ENCODE measurements at places on chromosomes 4 and X.

DNA sequence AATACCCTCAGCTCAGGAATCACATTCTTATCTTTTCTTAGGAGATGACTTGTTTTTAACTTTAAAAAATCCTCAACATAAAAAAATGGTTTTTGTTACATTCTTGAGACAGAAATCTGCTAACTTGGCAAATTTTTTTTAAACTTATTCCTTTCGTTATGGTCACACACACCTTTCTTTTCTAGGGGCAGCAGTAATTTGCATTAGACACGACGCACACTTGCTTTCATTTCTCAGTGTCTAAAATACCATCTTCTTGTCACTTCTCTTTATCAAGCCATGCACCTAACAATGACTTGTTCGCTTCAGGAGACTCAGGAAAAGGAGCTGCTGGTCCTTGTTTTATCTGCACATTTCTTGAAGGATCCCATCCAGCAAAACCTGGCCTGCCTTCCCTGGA, 112.6 kb upstream of the TBL1X start:
- no peak for DNase-seq

- DNase-seq = no peak
Observed at GRCh38 chr4:119093042-119093827, 42.4 kb upstream of the MYOZ2 start.

DNA sequence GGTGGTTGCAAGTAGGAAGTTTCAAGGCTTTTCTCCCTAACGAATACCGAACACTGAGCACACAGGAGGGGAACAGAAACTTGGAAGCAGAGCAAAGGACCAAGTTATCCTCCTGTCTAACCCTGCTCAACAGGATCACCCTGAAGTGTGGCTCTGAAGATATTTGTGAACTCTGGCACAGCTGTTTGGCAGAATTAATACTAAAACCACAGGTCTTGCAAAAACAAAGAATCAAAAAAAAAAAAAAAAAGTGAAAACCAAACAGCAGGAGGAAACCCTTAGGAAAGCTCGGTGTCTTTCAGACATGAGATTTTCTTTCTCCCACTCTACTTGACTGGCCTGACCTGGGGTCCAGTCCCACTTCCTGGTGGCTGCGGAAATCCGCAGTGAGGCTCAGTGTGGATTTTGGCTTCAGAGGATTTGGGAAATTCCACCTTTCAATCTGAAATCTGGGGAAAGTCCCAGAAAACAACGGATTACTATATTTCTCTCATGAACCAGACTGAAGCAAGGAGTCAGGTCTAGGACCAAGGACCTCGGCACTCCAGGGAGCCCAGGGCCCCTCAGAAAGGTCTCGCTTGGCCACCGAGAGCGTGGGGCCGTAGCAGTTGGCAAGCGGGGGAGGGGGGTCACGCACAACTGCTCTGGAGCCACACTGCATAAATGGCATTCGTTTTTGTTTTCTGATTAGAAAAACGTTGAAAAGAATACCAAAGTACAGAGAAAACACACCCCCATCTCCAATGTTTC, 867 bp downstream of the TIFA start:
- DNase-seq = peak; percentile 9

- DNase-seq = peak; percentile 86
Observed at GRCh38 chr4:168637872-168638756, 141.3 kb downstream of the PALLD start.

- DNase-seq = no peak
Observed at GRCh38 chr4:67546004-67546356, 677 bp upstream of the CENPC start.

GRCh38 chr4:149466446-149466845, 349.2 kb downstream of the IQCM start:
- no peak for DNase-seq

DNA sequence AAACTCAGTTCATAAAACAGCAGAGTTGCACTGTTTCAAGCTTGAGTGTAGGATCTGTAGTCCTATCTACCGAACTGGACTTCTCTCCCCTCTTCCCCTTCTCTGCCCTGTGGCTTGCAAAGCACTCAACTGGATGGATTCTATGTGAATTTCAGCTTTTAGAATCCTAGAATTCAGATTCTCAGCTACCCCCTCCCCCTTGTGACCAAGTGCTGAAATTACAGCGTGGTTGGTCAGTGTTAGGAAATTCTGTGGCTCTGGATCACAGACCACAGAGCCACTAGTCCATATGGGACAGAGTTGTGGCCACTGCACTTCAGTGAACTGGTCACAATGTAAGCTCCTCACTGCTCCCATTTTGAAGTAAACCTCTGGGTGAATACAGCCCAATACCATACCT, 64.6 kb upstream of the TRPC5 start:
- peak; percentile 8 for DNase-seq

GRCh38 chr4:4843635-4844291, 15.7 kb upstream of the MSX1 start:
- DNase-seq = no peak

DNA sequence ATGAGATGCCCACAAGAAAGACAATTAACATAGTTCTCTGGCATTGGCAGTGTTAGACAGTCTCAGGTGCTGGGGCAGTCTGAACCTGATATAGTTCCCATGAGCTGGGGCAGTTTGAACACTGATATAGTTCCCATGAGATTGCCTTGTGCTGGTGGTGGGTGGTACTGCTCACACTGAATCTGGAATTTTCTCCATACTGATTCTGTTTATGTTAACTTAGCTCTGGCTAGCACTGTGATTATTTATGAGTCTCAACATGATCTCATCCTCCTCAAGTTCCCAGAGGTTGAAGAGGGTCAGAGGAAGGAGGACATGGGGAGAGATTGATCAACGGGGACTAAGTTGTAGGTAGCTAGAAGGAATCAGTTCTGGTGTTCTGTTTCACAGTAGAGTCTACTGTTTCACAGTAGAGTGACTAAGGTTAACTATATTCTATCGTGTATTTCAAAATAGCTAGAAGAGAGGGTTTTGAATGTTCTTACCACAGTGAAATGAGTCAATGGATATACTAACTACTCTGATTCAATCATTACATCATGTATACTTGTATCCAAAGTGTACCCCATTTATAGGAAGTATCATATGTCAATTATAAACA, 379.9 kb downstream of the ADAM29 start:
- DNase-seq = peak; percentile 4

DNA sequence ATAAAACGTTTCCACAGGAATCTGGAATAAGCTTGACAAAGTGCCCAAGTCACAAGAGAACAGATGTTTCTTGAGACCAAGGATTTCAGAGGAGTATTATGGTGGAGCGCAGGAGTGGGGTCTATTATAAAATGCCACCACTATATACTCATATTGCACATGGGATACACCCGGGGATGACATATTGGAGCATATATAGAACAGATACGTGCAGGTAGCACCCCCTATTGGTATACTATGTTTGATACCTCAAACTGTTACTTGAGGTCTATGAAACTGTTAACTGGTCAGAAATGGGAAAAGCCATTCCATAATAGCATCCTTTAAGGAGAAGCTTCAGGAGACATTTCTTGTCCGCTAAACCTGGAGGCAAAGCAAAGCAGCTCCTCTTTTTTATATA, 86.0 kb downstream of the PCYT1B start:
- DNase-seq = no peak

GRCh38 chr4:100833906-100834305, 316.1 kb upstream of the EMCN start:
- no peak for DNase-seq

DNA sequence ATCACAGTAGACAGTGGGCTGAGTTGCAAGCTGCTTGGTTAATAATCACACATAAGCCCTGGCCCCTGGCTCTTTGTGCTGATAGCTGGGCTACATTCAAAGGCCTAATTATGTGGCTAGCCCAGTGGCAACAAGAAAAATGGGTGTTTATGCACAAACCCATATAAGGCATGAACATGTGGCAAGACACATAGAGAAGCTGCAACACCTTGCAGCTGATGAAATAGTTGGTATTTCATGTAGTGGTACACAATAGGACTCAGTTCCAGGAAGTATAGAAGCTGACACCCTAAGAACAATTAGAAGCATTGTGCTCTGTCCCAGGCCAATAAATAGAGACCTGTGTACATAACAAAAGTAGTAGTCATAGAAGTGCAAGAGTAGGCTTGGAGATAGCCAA, 14.6 kb upstream of the ZNF630 start:
- no peak for DNase-seq

DNA sequence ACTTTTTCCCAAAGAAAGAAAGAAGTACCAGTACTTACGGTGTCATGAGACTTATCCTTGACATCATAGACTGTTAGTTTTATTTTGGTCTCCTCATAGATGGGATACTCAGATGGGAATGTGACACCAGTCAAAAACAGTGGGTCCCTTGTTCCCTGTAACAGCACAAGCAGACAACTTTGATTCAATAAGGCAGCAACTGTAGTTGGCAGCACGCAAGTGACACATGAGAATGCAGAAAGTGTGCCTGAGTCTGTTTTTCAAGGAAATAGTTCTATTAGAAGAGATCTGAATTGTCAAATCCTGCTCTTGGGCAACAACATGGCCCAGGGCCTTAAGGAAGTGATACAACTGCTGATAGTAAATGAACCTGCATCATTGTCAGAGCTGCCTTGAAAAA, 443.2 kb downstream of the INPP4B start:
- DNase-seq = peak; percentile 24

- no peak for DNase-seq
Observed at GRCh38 chr4:46316215-46316614, 73.7 kb downstream of the GABRA2 start.

DNA sequence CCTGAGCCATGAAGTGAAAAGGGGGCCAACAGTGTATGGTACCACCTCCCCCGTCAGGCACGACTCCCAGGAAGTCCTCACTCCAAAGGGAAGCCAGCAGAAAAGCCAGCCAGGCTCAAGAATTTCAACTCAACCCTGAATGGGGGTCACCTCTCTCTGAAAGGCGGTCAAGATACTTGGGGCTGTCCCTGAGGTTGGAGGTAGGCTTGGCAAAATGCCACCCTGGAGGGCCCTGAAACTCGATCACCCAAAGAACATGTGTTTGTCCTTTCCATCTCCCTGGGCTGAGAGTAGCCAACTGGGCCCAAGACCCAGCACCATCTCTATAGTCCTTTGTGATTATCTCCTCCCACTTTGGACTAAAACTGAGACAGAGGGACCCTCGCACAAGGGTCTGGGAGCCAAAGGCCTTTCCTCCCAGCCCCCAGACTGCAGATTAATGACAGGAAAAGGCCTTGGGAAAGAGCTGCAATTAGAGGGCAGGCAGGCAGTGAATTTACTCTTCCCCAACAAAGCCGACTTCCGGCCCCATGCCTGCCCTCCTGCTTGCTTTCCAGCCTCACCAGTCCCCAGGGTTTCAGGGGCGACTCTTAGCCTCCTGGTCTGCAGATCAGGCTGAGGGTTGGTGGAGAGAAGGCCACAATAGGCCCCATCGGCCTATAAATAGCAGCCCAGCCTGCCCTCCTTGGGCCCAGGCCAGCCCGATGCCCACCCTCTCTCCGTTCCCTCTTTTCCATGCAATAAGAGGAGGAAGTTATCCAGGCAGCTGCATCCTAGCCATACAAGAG, 5.6 kb downstream of the SASH3 start:
- DNase-seq = no peak

GRCh38 chr4:3344104-3344503, 51.3 kb downstream of the RGS12 start:
- no peak for DNase-seq
